ENCODE measurements at places on chromosomes 6 and 20. TPM values are rescaled to one million over a fixed set of nuclear protein-coding genes. Genes with fewer than 3 reads are reported as not detected.

Gene HTR1E
- not detected for total RNA-seq

Gene NECAB3
- total RNA-seq = 61.3 TPM

Gene IL17A
- total RNA-seq = not detected

Gene ZNF311
- total RNA-seq = 0.46 TPM

- no peak for DNase-seq
Measured at GRCh38 chr6:71395731-71396409, 107.3 kb downstream of the OGFRL1 start.

DNA sequence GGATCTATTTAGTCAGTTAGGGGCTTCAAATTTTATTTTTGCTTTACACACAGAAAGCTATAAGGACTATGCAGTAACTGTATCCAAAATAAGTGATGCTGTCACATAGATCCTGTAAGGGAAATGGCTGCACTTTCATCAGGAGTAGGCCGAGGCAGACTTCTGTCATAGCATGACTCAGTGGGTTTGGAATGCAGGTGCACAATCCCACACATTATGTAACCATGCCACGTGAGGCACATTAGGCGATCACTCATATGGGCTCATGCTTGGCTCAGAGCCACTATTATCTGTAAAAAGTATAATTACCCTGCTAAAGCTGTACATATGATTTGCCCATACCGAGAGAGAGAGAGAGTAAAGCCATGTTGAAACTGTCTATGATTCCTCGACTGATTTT is 1189.4 kb upstream of the EYS start:
- no peak for DNase-seq

- no peak for DNase-seq
Measured at GRCh38 chr6:127718694-127719093, 141.7 kb downstream of the C6orf58 start.

GRCh38 chr20:53837126-53837826 is 233.1 kb downstream of the BCAS1 start:
- no peak for DNase-seq

GRCh38 chr6:138105446-138105845 is 1.8 kb downstream of the PERP start:
- no peak for DNase-seq

DNA sequence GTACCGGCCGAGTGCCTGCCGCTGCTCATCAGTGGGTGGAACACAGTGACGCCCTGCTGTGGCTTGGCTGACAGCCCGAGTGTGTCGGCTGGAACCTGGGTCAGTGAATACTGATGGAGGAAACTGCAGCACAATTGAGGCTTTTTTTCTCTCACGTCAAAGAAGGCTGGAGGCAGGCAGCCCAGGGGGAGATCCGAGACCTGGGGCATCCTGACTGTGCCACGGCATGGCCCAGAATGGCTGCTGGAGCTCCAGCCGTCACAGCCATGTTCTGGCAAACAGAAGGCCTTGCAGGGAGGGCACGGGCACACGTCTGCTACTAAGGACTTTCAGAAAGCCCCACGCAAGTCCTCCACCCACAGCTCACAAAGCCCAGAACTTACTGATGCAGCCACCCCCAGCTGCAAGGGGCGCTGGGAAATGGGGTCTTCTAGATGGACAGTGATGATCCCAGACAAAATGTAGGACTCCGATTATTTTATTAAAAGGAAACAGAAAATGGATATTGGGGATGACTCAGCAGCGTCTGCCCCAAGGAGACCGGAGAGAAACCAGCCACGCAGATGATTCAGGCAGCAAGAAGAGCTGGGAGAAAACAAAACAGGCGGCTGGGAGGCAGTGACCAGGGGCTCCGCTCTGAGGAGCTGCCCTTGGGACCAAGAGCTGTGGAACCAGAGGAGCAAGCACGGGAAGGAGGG is 140.0 kb downstream of the TAF4 start:
- no peak for DNase-seq

DNA sequence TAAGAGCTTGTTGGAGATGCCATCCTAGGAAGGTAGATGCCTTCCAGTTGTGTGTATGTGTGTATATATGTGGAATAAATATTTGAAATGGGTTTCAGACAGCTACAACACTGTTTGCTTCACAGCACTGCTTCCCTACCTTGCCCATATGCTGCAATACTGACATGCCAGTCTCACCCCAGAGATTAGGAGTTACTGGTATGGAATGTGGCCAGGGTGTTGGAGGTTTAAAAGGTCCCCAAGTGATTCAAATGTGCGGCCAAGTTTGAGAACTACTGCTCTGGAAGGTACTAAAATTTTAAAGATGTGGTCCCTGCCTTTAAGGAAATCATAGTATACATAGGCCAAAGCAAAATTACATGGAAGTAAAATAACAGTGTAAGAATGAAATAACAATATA is 39.5 kb downstream of the BCKDHB start:
- DNase-seq = no peak

DNA sequence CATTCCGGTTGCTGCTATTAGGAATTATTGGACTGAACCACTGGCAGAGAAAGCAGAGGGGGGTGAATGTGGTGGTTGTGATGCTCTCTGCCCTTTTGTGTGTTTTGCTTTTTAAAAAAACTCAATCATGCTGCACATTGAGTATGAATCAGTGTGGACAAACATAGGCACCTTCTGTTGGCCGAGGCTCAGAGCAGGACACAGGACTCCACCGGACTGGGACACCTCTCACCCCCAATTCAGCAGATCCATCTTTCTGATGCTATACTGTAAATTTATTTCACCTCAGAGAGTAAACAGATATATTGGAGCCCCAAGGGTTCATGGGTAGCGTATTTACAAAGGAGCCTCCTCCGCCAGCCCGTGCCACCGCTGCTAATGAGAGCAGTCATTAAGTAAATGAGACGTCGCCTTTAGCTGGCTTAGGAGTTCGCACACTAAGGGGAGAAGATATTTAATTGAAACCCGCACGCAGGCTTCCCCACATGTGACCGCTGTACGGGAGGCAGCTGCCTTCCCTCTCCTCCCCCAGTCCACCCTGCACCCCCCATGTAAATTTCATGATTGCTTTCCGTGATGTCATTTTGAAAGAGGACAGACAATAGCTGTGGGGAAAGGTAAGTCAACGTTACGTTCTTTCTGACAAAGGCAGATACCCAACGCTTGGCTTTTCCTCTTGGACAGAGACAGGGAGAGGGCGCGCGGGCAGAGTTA is at the start of gene MYT1:
MYT1 (plus strand) TSS at position 330 of the 714 bp plus-strand sequence. CDS start 34,410 bp downstream, outside the sequence.
- DNase-seq = no peak

DNA sequence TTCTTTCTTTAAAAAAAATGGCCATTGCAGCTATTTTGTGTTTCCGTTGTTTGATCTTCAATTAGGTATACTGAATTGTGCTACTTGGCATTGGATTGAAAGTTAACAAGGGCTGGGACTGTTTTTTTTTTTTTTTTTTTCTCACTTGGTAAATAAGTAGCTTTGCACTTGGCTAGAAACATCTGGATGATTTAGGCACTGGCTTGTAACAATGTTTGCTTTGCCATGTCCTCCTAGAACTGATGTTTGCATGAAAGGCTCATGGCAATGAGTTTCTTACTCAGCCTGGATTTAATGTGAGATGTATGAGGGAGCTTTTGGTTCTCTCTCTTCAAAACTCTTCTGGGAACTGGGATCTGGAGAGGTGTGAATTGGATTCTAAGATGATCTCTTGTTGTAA is 414.1 kb downstream of the CDH26 start:
- DNase-seq = no peak

GRCh38 chr6:10136636-10137035 is 278.2 kb downstream of the TFAP2A start:
- no peak for DNase-seq

- DNase-seq = no peak
Measured at GRCh38 chr20:20231528-20232298, 136.2 kb upstream of the INSM1 start.

GRCh38 chr6:114580882-114581281 is 238.1 kb upstream of the HS3ST5 start:
- DNase-seq = no peak

Data from right cardiac atrium (tissue), 5 donors.